Caudate nucleus (tissue), 63 donors: ENCODE measurements at places on chromosomes 12 and 14.

DNA sequence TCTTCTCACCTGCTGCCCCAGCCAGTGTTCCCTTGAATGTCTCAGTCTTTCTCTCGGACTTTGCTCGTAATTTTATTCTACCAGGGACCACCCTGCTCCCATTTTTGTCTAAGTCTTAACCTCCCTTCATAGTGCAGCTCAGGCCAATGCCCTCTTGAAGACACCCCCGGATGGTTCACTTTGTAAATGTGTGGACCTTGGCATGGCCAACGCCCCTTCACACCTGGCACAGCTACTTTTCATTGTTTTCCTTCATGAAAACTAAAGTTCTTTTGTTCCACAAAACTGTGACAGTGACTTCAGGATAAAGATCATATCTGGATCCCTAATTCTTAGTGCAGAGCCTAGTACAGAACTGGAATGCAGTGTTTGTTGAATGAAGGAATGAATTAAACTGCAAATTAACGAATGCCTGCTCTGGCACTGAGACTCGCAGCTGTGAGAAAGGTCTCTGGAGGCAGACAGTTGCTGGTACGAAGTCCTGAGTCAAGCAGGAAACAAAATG is 3.5 kb upstream of the RNASE4 start:
- DNase-seq, result no peak

GRCh38 chr12:110354172-110354780 is 49.2 kb downstream of the ANAPC7 start:
- DNase-seq, result no peak

DNA sequence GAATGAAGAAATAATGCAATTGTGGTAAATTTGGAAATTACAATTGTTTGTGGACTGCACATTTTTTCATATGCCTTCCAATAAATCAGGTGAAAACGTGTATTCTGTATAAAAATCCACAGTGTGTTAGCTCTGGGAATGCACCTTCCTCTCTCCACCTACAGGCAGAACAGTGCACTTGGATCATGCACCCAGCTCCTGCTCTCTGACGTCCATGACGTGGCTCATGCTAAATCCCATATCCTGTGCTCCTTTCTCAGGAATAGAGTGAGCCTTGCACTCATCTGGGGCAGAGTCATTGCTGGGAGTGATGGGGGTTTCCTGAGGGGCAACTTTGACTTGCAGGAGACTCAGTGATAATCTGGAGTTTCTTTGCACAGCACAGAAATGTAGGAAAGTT is 1282.1 kb downstream of the TMEM121 start:
- no peak for DNase-seq

- DNase-seq, result no peak
Measured at GRCh38 chr12:25785134-25785533, 173.3 kb upstream of the RASSF8 start.

DNA sequence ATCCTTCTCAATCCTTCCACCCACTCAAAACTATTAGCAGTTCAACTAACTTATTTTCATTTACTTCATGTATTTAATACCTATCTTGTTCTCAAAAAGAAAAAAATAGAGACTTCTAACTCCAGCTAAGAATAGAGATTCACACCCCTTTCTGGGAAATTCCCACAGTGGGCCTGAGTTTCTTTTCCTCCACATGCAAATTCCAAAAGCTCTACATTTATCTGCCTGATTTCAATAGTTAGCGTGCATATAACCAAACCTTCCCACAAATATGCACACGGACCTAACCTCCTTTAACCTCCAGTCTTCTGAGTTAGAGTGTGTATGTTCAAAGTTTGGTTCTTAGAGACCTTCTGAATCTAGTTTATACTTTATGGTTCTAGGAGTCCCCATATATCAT is 62.5 kb downstream of the GRIN2B start:
- DNase-seq, result no peak

GRCh38 chr12:45336762-45337596 is 121.1 kb downstream of the ANO6 start:
- DNase-seq, result no peak

- no peak for DNase-seq
Measured at GRCh38 chr14:73014105-73014504, 12.8 kb downstream of the ZFYVE1 start.

- no peak for DNase-seq
Measured at GRCh38 chr14:22190411-22191191, 398.4 kb downstream of the DAD1 start.

DNA sequence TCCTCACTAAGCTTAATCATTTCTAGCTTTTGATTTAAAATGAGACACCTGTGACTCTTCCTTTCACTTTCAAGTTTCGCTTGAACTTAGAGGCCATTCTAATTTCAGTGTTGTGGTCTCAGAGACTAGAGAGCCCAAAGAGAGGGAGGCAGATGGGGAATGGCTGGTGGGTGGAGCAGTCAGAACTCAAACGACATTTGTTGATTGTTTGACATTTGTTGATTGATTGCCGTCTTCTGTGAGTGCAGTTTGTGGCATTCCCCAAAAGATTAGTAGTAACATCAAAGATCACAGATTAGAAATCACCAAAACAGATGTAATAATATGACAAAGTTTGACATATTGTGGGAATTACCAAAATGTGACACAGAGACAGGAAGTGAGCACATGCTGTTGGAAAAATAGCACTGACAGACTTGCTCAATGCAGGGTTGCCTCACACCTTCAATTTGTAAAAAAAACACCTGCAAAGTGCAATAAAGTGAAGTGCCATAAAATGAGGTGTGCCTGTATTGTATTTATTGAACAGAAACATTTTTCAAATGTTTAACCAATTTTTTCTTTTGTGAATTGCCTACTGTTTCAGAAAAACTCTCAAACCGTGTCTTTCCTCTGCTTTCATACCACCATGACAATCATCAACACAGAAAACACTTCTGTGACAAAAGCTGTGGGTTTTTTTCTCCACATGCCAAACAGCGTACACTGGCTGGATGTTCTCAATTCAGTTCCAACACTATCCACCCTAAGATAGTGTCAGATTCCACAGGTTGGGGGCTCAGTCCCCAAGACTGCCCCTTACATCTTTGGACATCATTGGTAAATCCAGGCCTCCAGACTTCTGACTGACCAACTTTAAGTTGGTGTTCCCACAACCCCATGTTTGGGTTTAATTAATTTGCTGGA is 376.3 kb upstream of the RGS6 start:
- no peak for DNase-seq

GRCh38 chr12:132237772-132238487 is 91.5 kb downstream of the GALNT9 start:
- no peak for DNase-seq

GRCh38 chr12:120539303-120539702 is 5.1 kb downstream of the RNF10 start:
- no peak for DNase-seq

DNA sequence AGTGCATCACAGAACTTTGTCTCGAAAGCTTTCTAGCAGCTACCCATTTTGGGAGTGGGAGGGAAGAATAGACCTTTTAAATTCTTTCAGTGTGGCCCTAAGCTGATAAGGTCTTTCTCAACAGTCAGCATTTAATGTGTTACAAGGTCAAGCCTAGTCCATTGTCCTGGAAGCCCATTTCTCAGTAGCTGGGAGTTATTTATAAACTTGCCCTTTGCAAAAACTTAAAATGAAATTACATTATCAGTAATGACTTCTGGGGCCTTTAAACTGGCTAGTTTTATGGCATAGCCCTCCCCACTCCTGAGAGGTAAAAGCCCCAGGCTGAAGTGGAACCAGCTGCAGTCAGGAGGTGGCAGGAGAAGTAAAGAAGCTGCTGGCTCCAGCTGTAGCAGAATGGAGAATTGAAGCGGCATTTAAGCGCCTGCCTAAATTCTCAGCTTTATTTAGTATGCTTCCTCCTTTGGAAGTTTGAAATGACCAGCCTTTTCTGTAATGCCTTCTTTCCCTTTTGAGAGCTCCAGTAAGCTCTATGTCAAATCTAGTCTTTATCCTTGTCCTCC is 12.4 kb downstream of the COPZ1 start:
- DNase-seq, result no peak

DNA sequence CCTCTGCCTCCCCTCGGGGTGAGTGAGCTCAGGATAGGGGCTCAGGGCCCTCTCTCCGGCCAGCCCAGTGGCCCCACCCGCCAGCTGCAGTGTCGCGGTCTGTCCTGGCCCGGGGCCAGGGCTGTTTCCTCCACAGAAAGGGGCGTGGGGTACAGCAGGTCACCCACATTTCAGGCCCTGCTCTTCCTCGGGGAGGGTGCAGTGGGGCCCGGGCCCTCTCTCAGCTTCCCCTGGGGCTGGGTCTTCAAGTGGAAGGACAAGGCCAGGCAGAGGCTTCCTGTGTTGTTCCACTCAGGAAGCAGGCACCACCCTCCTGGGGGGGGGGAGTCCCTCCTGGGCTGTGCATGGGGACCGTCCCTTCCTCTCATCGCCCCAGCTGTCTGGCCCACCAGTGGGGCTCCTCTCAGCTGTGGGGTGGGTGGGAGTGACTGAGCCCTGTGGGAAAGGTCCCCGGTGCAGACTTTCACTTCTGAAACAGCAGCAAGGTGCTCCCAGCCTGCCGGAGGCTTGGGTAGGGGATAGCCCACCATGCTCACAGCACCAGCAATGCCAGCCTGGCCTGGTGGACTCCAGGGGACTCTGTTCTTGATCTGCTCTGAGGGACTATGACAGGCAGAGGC is 3.7 kb downstream of the GPR132 start:
- DNase-seq, result no peak

- DNase-seq, result no peak
Measured at GRCh38 chr14:24426912-24427536, 2.4 kb downstream of the CBLN3 start.

GRCh38 chr14:55099756-55100155 is 29.3 kb upstream of the LGALS3 start:
- no peak for DNase-seq

GRCh38 chr12:122793685-122794106 is 19.3 kb downstream of the CCDC62 start:
- peak; percentile 27 for DNase-seq

DNA sequence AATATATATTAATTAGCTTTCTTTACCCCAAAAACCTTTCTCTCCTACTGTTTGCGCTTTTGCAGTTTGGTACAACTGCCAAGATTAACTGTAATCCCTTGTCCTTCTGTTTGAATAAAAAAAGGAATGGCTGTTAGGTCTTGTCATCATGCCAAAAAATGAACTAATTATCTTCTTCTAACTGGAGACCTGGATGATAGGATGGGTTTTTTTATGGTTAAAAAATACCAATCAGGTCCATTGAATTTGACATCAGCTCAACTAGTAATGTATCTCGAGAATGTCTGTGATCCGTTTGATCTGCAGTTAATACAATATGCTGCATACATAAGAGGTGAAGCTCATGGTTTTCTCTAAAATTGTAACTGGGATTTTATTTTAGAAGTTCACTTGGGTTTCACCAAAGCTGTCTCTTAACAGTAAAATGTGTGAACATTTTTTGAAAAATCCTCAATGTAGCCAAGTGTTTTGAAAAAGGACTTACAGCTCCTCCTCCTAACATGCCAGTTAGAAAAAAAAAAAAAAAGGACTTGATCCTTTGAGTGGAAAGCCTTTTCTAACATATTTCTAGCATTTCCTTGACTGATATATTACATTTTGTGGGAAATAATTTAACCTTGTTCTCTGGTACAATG is 96.8 kb downstream of the SRGAP1 start:
- DNase-seq, result no peak

- DNase-seq, result no peak
Measured at GRCh38 chr14:101215927-101216326, 312.4 kb upstream of the RTL1 start.

DNA sequence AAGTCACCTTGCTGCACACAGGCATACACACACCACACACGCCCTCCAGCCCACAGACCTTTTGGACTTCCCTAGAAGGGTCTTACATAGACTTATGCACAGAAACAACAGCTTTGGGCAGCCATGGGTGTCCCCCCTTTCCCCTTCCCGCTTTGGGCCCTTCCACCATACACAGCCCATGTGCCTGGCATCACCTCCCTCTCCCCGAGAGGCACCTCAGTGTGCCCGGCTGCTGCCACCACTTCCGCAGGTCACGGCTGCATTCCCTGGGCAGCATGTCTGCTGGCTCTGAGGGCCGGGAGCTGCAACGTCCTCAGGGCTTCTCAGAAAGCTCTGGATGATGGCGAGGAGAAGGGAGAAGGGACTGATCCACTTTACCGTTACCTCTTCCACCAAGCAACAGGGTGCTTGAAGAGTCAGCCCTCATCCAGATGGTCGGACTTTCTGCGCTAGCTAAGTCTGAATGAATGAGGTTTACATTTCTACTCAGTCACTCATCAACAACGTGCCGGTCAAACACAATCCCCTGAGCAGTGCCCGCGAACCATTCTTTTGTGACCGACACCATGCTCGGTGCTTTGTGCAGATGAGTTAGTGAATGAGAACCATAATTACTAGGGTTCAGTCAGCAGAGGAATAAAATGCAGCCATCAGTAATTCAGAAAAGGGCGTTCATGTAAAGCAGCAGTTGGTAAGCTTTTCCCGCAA is 72.2 kb upstream of the BCL11B start:
- no peak for DNase-seq

DNA sequence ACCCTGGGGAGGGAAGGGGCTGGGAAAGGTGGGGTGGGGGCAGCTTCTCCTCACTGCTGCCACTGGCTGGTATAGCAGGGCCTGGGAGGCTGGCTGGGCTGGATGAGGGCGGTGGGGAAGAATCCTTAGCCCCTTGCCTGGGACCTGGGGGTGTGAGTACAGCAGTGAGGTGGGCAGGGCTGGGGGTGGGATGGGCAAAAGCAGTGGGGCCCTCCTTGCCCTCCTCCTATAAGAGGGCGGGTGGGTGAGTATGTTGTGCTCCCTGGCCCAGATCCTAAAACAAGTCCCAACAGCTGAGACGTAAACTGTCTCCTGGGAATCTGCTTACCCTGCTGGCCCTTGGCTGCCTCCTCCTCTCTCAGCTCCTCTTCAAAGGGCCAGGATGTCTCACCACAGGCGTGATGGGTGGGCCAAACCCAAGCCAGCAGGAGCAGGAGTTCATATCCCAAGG is 2.2 kb downstream of the NCKAP5L start:
- DNase-seq, result no peak

DNA sequence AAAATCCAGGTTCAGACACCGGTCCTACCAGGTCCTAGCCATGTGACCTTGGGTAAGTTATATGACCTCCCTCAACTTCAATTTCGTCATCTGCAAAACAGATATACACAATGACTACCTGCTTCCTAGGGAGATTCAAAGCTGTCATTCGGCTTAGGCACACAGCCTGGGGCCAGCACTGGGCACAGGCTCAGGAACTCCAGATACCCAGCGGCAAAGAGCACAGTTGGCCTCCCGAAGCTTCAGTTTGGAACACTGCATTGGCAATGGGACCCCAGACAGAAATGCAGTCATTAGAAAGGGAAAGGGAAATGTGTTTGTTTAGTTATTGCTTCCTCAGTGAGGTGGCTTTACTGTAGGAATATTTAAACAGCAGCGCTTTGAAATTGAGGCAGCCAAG is 11.4 kb downstream of the PLEKHG6 start:
- DNase-seq, result no peak

GRCh38 chr14:67240168-67240932 is 885 bp upstream of the PALS1 start:
- DNase-seq, result peak; percentile 9

GRCh38 chr14:105837349-105838063 is 311.1 kb downstream of the TMEM121 start:
- no peak for DNase-seq

- no peak for DNase-seq
Measured at GRCh38 chr14:26709019-26709418, 111.2 kb upstream of the NOVA1 start.
